Aorta (tissue), 5 donors: ENCODE measurements at places on chromosomes 11 and 22.

DNA sequence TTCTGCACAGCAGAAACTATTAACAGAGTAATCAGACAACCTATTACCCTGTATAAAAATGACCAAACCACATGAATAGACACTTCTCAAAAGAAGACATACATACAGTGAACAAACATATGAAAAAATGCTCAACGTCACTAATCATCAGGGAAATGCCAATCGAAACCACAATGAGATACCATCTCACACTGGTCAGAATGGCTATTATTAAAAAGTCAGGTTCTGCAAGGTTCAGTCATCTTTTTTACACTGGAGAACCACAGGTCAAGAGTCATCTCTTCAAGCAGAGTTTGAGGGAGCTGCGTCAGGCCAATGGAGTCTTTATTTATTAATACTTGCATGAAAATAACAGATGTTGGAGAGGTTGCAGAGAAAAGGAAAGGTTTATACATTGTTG is 40.4 kb downstream of the RCN1 start:
- DNase-seq = no peak

DNA sequence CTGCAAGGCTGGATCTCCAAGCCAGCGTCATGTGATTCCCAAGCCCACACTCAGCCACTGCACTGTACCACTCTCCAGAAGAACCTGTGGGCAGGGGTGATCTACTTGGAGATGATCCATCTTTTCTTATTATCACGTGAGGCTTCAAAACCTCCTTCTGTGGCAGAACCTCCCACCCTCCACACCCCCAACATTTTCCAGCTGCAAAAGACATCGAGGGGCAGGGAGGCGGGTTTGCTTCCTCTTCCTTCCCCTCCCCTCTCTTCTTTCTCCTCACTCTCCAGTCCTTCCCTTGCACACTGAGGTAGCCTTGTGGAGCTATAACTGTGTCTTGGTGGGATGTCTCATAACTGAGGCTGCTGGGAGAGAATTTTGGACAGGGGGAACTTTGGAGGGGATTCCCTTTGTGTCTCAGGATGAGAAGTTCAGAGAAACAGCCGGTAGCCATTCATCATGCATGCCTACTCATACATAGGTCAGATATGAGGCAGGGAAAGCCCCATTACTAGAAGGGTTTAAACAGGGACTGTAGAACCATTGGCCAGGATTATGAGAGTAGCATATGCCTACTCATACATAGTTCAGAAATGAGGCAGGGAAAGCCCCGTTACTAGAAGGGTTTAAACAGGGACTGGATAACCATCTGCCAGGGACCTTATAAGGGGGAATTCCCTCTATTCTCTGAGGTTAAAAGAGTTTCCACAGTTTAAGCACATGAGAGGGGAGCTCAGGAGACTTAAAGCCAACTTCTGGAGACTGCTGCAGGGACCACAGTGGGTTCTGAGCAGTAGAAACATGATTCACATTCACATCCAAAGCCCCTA is 420.7 kb upstream of the CADM1 start:
- DNase-seq = no peak

DNA sequence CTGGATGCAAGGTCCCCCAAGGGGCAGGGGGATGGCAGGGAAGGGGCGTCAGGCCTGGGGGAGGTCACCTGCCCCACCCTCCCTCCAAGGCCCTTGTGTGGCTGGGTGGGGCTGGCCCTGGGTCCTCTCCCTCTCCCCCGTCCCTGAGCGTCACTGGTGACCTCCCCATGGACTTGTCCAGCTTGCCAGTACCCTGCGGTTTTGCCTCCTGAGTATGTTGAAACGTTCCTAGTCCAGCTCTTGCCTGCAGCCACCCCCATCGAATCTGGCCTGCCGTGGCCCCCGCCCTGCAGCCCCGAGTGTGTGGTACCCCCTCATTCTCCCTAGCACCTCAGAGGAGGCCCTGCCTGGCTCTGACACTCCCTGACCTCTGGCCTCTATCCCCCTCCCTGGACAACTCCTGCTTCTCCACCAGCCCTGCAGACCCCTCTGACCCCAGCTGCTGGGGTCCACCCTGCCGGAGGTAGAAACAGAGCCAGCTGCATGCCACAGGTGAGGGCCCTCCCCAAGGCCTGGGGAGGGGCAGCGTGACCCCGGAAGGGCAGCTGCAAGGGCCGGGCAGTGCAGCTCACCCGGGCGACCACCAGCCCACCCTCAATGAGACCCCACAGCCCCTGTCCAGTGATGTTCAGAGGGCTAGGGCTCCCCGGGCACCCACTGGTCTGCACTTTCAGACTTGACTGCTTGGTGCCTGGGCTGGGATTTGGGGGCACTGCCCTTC is 4.1 kb upstream of the MUC6 start:
- DNase-seq = no peak

DNA sequence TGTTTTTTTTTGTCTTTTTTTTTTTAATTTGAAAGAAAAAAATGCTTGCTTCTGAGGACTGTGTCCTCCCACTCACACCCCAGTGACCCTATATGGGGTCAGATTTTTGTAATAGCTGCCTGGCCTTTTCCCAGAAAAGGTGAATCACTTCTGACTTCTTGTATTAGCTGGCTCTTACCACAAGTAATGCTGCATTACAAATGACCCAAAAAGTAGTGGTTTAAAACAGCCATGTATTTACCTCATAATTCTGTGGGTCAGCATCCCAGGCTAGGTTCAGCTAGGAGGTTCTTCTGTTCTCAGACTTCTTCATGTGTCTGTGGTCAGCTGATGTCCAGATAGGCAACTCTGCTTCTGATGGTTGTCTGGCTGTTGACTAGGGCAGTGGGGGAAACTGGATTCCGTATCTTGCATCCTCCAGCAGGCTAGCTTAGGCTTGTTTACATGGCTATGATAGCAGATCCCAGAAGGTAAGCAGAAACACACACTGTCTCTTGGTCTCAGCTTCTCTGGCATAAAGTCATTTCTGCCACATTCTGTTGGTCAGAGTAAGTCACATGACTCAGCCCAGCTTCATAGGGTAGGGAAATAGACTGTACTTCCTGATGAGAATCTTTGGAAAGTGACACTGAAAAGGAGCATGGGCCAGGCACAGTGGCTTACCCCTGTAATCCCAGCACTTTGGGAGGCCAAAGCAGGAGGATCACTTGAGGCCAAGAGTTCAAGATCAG is 19.5 kb downstream of the LHFPL7 start:
- DNase-seq = no peak

GRCh38 chr11:42462558-42463310 is 849.1 kb upstream of the API5 start:
- DNase-seq = no peak

GRCh38 chr11:75733431-75734107 is 15.9 kb downstream of the MOGAT2 start:
- peak; percentile 55 for DNase-seq

DNA sequence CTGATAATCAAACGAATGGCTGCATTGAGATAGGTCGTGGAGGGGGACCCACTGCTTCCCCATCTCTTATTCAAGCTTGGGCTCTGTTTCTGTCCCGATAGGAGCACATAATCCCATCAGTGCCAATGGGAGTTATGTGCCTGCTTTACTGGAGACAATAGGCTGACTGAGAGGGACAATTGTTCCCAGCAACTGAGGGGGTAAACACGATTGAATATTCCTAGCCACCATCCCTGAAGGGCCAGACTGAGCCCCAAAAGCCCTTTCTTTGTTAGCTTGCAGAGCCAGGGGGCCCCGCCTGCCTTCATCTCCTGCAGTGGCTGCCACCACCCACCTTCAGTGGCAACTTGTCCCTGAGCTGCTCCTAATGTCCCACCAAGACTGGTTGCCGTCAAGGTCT is 172.8 kb upstream of the NAV2 start:
- no peak for DNase-seq

DNA sequence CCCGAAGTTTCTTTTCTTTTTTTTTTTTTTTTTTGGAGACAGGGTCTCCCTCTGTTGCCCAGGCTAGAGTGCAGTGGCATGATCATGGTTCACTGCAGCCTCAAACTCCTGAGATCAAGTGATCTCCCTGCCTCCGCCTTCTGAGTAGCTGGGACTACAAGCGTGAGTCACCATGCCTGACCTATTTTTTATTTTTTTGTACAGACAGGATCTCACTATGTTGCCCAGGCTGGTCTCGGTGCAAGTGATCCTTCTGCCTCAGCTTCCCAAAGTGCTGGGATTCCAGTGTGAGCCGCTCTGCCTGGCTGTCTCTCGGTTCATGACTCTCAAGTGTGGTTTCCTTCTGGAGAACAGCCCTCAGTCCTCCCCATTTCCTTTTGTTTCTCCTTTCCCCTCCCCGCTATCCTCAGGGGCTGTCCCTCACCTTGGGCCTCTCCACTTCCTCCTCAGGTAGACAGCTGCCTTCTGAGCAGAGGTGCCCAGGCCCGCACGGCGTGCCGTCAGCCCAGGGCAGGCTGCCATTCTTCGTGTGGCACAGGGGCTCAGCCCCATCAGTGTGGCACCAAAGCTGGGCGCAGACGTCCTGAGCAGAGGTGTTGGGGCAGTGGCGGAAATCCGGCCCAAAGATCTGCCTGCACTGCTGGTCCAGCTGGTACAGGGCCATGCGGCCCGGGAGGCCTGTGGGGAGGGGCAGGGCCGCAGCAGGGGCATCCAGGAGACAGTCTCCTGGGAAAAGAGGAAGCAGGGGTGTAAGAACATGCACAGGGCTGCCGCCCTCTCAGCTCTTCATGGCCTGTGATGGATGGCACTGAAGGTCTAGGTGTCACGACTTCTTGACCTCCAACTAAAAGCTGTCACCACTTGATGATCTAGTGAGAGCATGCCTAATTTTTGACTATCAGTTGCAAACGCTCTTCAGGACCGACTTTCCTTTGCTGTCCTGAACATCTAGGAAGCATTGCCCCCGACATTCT is 14.0 kb downstream of the ADAMTS8 start:
- no peak for DNase-seq

DNA sequence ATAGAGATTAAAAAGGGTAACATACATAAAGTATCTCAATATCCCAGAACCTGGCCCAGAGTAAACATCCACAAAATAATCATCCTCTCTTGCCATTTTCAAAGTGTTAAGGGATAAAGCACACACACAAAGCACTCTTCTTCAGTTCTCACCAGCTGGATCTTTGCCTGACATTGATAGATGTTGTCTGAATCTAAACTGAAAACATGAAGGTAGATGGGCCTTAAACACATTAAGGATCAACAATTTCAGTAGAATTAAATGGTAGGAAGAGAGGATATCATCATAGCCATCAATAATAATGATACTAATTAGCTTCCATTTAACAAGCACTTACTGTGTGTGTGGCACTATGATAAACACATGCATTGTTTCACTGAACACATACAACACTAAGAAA is 261.1 kb downstream of the OPCML start:
- no peak for DNase-seq

- DNase-seq = no peak
Measured at GRCh38 chr11:117722082-117722481, 74.9 kb downstream of the DSCAML1 start.

DNA sequence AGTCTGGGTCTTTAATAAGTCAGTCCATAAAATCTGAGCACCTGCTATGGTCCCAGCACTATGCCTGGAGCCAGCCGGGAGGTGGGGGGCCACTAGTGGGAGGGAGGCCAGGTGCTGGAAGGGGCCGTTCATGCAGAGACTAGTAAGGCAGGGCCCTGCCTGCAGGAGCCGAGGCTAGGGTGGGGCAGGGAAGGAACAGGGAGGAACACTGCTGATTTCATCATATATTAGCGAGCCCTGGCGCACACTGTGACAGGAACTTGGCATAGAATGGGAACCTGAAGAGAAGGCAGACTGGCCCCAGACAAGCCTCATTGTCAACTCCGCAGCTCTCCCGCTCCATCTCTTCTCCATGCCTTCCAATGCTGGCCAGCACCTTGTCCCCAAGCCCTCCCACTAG is 7.1 kb downstream of the VSIG10L2 start:
- no peak for DNase-seq

GRCh38 chr11:60129853-60130252 is 41.4 kb downstream of the MS4A2 start:
- DNase-seq = no peak

DNA sequence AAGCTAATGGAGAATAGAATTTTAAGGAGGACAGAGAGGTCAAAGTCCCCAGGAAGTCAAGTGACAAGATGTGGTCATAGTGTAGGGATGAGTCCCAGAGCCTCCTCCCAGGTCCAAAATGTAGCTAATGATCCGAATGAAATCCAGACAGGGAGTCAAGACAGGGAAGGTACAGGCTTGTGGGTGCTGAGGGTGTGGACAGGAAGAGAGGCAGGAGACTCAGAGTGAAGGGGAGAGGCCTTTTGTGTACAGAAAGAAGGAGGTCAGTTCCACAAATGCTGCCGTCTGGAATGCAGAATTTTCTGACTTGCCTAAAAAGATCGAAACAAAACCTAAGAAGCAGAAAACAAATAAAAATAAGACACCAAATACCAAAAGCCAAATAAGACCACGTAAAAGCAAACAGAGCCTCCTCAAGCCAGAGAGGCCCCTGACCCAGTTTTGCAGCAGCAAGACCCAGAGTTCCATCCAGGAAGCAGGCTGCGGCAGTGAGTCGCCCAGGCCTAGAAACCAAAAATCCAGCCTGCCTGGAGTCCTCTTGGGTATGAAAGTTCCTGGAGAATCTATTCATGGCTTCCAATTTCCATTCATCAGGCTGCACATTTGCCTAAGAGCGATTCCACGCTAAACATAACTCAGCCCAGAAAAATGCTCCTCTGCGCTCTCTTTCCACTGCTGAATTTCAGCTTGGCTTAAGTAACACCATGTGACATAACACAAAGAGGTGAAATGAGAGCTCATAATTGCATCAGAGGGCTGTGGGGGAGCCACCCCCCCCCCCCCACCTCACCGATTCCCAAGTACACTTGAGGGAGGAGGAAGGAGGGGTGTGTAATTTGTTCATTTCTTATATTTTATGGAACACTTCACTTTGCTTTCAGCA is 71.2 kb downstream of the KIRREL3 start:
- DNase-seq = no peak

DNA sequence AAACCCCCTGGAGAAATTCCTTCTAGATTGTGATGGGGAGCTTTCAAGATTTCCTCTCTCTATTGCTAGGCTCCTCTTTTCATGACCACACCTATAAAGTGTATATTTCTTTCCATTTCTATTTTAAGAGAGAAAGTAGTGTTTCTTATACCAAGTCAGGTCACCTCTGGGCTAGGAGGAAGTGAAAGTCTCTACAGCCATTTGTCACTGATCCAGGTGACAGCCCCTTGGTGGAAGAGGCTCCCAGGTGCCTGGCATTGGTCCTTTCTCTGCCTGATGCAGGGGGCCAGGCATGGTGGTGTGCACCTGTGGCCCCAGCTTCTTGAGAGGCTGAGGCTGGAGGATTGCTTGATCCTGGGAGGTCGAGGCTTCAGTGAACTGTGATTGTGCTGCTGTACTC is 64.7 kb downstream of the DHCR7 start:
- DNase-seq = no peak

DNA sequence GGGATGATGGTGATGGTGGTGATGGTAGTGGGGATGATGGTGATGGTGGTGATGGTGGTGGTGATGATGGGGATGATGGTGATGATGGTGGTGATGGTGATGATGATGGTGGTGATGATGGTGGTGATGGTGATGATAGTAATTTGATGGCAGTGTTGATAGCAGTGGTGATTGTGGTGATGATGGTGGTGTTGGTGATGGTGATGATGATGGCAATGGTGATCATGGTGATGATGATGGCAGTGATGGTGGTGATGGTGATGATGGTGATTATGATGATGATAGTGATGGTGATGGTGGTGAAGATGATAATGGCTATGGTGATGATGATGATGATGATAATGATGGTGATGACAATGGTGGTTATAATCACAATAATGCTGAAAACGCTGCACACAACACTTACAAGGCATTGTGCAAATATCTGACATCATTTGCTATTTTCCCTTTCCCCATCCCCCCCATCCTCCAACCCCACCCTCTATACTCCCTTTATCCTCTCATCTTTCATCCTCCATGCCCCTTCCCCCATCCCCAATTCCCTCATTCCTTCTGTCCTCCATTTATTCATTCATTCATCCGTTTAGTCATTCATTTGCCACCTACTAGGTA is 230.1 kb downstream of the BRD1 start:
- DNase-seq = no peak
